ENCODE measurements at places on chromosomes 7 and 10. TPM values are rescaled to one million over a fixed set of nuclear protein-coding genes. Genes with fewer than 3 reads are reported as not detected.

Gene AZGP1
- total RNA-seq = 0.43 TPM

Gene CAV1
- not detected for total RNA-seq

Gene POU6F2
- total RNA-seq = 0.16 TPM

Gene LRRC18
- not detected for total RNA-seq

Gene HYAL4
- 0.14 TPM for total RNA-seq

Gene CYP2C19
- not detected for total RNA-seq

Gene INMT
- total RNA-seq = not detected

Gene TYW1B
- total RNA-seq = 2.1 TPM

Gene CALCR
- not detected for total RNA-seq

Gene FAM25C
- not detected for total RNA-seq

GRCh38 chr7:131459256-131459655 is 97.2 kb downstream of the PODXL start:
- DNase-seq = no peak

DNA sequence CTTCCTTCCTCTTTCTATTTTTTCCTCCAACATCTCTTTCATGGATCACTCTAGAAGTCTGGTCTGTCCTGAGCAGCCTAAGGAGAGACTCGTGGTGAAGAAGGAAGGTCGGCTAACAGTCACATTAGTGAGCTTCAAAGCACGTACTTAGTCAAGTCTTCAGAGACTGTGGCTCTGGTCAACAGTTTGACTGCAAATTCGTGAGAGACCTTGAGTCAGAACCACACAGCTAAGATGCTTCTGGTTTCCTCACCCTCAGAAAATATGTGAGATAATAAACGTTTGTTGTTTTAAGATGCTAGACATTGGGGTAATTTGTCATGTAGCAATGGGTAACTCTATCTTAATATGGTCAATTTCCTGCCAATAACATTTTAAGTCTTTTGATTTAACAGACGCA is 126.2 kb upstream of the LRRN3 start:
- DNase-seq = no peak

DNA sequence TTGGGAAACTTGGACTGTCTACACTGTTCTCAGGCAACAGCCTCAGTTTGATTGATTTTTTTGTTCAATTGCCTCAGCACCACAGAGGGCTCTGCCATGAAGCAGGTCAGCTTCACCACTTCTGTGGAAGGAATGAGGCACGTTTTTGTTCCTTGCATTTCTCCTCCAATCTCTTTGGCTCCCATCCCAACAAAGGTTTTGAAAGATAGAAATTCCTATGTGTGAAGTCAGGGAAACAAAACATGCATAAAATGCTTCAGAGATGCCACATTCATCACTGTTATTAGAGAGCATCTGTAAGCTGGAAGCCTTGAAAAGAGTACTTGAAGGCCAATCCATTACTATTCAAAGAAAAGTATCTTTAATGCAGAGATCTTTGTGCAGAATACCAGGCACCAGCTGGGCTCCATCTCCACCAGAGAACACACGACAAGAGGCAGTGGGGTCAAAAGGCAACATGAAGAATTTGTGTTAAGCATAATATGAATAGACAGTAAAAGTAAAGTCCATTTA is 249.1 kb upstream of the LYZL1 start:
- DNase-seq = no peak

- no peak for DNase-seq
Measured at GRCh38 chr7:69878591-69878990, 280.3 kb downstream of the AUTS2 start.

DNA sequence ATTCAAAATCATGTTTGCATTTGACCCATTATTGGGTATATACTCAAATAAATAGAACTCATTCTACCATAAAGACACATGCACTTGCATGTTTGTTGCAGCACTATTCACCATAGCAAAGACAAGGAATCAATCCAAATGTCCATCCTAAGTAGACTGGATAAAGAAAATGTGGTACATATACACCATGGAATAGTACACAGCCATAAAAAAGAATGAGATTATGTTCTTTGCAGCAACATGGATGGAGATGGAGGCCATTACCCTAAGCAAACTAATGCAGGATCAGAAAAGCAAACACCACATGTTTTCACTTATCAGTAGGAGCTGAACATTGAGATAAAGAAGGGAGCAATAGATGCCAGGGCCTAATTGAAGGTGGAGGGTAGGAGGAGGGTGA is 12.0 kb upstream of the HHEX start:
- DNase-seq = no peak

GRCh38 chr7:55641273-55641691 is 69.0 kb upstream of the VOPP1 start:
- no peak for DNase-seq

- no peak for DNase-seq
Measured at GRCh38 chr7:41133690-41134299, 569.1 kb downstream of the INHBA start.

DNA sequence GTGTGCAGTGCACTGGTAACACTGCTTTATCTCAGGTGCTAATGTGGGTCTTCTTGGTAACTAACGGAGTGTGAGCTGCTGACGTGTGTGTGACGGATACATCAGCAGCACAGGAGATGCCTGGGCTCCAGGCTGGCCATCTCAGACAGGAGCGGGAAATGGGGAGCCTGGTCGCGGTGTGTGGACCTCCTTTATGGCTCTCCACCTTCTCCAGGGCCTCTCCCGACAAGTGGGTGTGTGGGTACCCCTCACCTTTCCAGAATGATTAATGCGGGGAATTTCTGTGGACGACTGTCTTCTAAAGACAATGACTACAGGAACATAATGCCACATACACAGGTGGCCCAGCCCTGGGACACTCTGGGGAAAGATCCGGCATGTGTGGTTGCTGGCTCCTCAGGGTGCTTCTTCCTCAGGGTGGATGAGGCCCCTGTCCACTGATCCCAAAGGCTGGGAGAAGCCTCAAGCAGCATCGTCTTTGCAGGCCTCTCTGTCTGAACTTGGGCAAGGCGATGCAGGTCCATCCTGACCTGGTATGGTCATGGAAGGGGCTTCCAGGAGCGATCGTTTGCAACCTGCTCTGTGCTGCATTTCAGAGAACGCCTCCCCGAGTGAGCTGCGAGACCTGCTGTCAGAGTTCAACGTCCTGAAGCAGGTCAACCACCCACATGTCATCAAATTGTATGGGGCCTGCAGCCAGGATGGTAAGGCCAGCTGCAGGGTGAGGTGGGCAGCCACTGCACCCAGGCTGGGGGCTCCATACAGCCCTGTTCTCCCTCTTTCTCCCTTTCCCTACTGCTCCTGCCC is 20.3 kb upstream of the CSGALNACT2 start:
- no peak for DNase-seq

- DNase-seq = no peak
Measured at GRCh38 chr7:156368053-156368843, 272.3 kb upstream of the RNF32 start.

DNA sequence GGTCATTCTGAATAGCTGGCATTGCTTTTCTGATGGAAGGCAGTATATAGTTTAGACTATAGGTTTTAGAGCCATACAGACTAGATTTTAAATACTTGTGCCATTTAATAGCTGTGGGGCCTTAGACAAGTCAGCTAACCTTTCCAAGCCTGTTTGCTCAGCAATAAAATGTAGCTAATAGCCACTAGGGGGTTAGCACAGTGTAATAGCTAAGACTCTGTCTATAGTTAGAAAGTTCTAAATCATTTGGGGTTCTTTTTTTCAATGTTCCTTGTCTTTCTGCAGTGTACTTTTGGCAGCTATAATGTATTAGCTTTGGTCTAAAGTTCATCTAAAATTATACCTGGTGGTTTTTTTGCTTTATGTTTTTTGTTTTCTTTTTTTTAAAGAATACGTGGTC is 7.5 kb upstream of the KIFBP start:
- DNase-seq = no peak

- no peak for DNase-seq
Measured at GRCh38 chr10:113891476-113891875, 37.0 kb downstream of the NHLRC2 start.

GRCh38 chr7:6159097-6159483 is 113.3 kb downstream of the CYTH3 start:
- no peak for DNase-seq

DNA sequence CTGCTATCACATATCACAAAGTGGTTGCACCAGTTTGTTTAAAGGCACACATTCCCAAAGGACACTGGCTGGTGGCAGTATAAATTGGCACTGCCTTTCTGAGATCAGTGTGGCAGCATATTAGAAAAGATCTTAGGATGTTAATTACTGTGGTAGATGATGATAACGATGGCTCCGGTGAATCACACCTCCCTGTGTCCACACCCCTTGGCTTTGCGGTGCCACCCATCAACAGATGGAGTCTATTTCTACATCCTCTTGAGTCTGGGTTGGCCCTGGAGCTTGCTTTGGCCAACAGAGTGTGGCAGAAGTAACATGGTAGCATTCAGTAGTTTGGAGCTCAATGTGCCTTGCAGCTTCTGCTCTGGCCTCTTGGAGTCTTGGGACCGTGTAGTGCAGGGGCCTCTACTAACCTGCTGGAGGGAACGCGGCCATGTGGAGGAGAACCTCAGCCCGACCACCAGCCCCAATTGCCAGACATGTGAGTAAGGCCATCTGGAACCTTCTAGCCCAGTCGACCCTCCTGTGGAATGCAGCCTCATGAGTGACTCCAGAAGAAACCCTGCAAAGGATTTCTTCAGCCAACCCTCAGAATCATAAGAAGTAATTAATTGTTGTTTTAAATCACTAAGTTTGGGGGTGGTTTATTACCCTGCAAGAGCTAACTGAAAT is 27.2 kb upstream of the PLEKHA1 start:
- DNase-seq = no peak

GRCh38 chr7:44085546-44085945 is 3.2 kb upstream of the POLM start:
- no peak for DNase-seq

DNA sequence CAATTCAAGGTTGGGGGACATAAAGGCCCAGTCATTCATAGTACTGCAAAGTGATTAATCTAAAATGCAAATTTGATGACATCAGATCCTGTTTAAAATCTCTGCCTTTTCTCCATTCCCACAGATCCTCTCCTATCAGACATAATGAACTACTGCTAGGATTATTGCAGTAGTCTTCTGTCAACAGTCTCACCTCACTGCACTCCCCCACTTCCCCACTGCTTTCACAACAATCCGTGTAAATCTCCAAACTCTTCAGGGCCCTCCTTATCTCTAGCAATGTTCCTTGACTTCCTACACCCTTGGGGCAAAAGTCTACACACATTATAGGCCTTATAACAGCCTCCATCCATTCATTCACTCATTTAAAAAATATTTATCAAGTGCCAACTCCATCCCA is 112.4 kb downstream of the KBTBD2 start:
- DNase-seq = no peak

- no peak for DNase-seq
Measured at GRCh38 chr7:33024189-33024757, 38.3 kb downstream of the NT5C3A start.

GRCh38 chr10:97089209-97089870 is 96.4 kb downstream of the SLIT1 start:
- no peak for DNase-seq

DNA sequence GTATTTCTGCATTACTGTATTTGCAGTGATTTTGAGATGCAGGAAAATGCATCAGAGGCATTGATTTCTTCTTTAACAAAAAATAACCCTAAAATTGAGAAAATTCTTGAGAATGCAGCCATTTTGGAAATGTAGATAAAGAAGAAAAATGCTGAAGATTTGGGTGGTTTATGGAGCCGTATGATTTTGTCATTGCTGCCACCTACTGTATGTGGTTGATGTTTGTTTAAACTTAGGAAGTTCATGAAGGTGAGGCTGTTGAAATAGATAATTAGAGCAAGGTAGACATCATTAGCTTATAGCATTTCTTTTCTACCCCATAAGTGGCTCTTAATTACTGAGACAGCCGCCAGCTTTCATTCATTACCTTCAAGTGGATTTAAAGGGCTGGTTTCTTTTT is 92.1 kb upstream of the SAMD8 start:
- no peak for DNase-seq
